Cardiac fibroblast (primary cell): ENCODE measurements at places on chromosomes 2 and 18.

GRCh38 chr2:186365406-186365805, 120.7 kb upstream of the ZC3H15 start:
- peak; percentile 13 for DNase-seq

- no peak for DNase-seq
Observed at GRCh38 chr2:69366-70344, 23.4 kb upstream of the FAM110C start.

- DNase-seq = peak; percentile 11
Observed at GRCh38 chr2:37180006-37180639, 8.3 kb downstream of the SULT6B1 start.

GRCh38 chr2:161576421-161576820, 47.8 kb upstream of the SLC4A10 start:
- no peak for DNase-seq

DNA sequence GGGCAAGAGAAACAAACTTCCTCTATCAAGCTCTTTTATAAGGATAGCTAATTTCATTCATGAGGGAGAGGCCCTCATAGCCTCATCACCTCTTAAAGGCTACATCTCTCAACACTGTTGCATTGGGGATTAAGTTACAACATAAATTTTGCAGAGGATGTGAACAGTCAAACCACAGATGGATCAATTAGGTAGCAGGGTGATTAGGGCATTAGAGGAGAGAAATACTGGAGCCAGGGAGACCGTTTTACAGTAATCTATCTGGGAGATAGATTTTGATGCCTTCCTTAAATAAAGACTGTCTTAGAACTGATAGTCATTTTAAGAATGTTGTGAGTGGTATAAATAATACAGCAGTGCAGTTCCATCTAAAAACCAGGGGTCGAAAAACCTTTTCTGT, 258.9 kb downstream of the DCC start:
- no peak for DNase-seq

GRCh38 chr18:74914052-74914591, 294.8 kb downstream of the PTGR3 start:
- DNase-seq = no peak

GRCh38 chr2:121238828-121239227, 46.2 kb downstream of the TFCP2L1 start:
- DNase-seq = no peak

DNA sequence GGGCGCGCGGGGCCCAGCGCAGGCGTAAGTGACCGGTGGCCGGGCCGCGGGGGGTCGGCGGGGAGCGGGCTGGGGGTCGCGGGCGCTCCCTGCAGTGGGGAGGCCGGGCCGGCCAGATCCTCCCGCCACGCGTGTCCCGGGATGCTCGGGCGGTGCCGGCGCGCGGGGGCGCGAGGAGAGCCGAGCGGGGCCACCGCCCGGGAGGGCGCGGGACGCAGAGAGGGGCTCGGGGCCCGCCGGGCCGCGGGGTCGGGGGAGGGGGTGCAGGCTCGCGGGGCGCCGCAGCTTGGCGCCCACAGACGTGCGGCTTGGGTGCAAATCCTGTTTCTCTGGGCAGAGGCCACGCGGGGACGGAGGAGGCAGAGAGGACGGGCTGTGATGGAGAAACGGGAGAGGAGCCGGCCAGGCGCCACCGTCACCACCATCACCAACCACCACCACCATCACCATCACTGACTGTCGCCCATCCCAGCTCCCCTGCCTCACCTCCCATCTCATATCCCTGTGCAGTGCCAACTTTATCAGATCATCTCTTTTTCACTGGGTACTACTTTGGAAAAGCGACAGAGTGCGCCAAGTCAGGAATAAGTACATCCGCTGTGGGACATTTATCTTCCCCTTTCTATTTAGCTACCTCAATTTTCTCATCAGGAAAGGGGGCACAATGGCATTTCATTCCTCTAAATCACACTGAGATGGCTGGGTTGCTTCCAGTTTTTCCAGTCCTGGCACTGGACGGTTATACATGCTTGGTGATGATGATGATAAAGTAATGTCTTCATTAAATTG, 97.2 kb upstream of the GPR45 start:
- no peak for DNase-seq

DNA sequence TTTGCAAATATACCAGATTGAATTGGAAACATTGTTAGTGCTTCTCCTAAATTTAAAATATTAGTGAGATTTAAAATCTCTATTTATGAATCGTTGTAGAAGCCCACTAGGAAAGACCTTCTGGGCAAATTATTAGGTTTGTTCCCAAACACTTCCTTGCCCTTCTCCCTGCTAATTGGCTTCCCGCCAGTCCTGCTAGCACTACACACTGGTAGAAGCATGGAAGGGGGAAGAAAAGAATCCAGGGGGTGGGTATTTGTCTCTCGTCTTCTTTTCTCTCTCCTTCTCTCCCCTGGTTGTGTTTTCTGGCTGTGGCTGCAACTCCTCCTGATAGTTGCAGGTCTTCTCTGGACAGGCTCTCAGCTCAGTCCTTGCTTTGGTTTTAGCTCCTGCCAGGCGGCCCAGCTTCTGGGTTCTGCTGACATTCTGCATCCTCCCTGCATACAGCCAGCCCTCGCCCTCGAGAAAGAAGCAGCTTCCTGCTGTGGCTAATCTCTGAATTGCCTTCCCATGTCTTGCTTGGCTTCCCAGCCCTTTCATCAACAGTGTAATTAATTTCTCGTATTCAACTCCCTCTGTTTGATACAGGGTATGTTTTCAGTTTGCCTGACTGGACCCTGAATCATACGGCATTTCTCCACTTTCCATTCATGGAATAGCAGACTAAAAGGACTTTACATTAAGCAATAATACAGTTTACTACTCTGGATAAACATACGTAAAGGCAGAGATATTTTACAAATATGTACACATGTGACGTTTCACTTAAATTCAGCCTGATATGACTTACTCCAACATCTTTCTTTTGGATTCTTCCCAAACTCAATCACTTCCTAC, 6.9 kb upstream of the PARD3B start:
- peak; percentile 50 for DNase-seq

DNA sequence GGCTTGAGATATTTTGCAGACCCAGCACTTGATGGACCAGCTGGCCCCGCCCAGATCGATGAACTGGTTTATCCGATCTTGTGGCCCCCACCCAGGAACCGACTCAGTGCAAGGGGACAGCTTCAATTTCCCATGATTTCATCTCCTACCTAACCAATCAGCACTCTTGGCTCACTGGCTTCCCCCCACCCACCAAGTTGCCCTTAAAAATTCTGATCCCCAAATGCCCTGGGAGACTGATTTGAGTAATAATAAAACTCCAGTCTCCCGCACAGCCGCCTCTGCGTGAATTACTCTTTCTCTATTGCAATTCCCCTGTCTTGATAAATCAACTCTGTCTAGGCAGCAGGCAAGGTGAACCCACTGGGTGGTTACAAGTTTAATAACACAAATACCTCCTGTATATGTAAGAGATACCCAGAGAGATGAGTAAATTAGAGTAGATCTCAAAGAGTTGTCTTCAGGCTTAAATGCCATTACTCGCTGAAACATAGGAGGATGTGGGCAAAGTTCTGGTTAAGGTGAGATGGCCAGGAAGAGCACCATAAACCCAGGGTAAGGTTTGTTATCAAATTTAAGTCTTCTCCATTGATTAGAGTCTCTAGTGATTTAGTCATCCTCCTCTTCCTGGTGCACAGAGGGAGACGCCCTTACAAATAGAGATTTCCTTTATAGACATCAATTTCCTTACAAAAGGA, 222.8 kb downstream of the ARL4C start:
- DNase-seq = no peak

DNA sequence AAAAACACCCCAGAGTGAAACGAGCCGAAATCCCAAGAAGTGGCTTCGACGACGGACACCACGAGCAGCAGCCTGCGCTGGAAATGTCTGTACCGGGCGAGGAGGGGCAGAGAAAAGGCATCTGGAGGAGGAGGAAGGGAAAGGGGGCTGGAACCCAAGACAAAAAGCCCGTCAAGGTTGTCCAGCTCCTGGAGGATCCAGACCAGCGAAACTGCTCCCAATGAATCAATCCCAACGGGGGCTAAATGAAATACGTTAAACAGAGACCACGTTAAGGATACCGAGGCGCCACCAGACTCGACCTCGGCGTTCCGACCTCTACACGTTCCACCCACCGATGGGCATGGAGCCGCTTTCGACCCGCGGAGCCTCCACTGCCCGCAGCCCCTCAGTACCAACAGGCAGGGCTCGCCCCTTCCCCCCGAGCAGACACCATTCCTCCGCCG, 400 bp downstream of the CCDC88A start:
- peak; percentile 39 for DNase-seq

- peak; percentile 31 for DNase-seq
Observed at GRCh38 chr2:197804758-197805714, 643 bp downstream of the PLCL1 start.

GRCh38 chr2:69694894-69695849, 46.8 kb upstream of the ANXA4 start:
- DNase-seq = peak; percentile 50

- no peak for DNase-seq
Observed at GRCh38 chr18:48818329-48819254, 132.2 kb downstream of the SMAD7 start.

DNA sequence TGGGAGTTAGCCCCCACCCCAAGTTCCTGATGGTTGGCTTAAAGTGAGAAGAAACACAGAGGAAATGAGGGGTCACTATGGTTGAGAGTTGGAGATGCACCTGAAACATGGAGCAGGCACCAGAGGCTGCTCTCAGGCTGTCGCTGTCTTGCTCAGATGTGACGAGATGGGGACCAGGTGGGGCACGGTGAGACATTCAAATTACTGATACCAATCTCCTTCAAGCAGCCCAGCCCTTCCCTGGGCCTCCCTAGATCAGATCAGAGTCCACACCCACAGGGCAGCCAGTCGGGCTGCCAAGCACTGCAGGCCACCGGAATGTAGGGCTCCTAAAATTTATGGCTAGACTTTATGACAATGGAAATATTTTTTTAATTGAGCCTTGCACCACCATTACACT, 176.6 kb downstream of the CELF4 start:
- no peak for DNase-seq

DNA sequence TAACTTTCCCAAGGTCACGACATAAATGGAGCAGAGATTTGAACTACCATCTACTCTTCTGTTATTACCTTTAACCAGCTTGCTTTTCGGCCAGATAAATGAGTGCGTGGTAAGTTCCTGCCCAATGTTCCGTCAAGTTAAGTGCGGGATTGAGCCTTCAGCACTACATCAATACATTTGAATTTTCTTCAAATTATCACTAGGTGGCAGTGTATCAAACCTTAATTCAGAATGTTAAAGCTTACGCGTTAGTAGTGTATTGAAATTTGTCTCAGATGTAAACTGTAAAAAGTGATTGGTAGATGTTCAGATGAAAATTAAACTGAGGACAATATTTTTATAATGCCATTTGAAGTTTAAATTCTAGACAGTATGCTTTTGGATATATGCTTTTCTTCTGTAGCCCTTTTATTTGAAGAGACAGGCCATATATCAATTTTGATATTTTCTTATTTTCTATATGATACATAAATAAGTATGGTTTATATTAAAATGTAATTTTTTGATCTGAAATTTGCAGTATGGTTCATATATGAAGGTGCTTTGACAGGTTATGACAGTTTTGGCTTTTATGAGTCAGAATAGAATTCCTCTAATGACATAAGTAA, 681.3 kb downstream of the ADCYAP1 start:
- DNase-seq = peak; percentile 51

GRCh38 chr18:62287781-62288664, 37.1 kb upstream of the TNFRSF11A start:
- no peak for DNase-seq

- DNase-seq = peak; percentile 20
Observed at GRCh38 chr2:238467792-238468191, 41.1 kb downstream of the ASB1 start.

DNA sequence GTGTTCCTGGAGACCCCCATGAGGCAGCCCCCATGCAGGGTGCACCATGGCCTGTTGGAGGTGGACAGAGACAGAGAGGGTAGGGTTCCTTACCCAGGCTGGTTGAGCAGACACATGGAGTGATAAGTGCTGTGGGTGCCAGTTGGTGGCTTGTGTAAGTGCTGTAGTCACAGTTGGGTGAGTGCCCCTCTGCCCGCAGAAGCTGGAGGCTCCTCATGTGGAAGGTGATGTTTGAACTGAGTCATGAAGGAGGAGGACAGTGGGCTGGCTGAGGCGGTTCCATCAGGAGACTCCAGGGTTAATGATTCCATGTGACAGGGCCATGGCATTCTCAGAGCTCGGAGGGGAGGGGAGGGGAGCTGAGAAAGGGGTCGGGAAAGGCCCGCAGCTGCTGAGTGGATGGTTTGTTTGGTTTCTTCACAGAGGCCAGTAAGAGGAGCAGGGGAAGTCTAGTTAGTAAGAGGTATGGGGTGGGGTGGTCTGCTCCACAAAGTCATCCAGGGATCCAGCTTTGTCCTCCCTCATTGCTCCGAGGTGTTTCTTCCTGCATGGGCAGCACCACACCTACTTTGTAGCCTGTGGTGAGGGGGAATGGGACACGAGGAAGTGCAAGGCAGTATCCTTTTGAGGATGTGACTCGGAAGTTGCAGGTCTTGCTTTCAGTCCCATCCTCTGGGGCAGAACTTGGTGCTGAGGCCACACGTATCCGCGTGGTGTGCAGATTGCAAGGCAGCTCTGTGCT, 13.6 kb downstream of the IMPA2 start:
- peak; percentile 54 for DNase-seq

GRCh38 chr2:120349440-120349921, 3.5 kb downstream of the INHBB start:
- no peak for DNase-seq

GRCh38 chr2:30216157-30216556, 15.2 kb upstream of the LBH start:
- peak; percentile 31 for DNase-seq

DNA sequence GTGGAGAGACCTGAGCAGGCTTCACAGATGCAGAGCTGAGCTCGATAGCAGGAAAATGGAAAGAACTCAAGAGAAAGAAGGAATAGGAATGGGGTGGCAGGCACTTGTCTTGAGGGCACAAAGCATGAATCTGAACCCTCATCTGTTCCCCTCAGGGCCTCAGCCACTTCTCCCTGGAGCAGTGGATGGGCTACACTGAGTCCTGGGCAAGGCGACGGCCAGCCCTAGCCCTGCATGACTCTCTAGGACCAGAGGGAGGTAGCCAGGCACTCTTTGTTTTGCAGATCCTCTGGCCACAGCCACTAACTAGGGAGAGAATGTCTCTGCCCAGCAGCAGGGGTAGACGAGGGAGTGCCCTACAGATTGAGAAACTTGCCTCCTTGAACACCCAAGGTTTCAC, 3.4 kb upstream of the TEX51 start:
- DNase-seq = no peak

DNA sequence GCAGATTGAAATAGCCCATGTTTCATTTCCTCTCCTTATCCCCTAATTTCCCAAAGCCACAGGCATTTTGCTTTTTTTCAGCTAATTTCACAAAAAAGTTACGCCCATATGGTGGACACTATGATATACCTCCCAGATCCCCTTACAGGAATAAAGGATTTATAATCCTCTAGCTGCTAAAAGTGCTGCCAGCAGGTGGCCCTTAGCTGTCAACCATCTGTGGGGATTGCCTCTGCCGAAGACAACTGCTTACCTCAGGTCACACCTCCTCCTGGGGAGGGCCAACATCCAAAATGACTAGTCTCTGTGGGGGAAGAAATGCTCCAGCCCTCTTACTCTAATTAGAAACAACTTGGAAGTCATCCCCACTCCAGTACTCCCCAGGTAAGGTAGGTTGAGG, 61.0 kb upstream of the EPB41L3 start:
- DNase-seq = no peak
